ENCODE measurements at places on chromosomes 11 and 22.

DNA sequence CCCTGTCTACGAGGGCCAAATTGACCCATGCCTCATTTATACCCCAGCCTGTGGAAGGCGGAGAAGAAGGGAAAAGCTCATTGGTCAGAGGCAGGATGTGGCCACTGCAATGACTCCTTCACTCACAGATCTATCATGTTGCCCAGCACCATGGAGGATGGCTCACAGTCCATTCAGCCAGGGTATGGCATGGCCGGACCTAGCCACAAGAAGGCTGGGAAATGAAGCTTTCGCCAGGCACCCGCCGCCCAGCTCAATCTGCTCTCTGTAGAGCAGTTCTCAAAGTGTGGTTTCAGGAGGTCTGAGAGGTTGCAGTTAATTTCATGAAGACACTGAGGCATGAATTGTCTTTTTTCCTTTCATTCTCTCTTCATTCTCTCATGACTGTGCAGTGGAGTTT lies 40.6 kb upstream of the LINC01488 start:
- no peak for DNase-seq

- DNase-seq: no peak
These were observed 273.5 kb upstream of the MPPED2 start for GRCh38 chr11:30859669-30860068.

DNA sequence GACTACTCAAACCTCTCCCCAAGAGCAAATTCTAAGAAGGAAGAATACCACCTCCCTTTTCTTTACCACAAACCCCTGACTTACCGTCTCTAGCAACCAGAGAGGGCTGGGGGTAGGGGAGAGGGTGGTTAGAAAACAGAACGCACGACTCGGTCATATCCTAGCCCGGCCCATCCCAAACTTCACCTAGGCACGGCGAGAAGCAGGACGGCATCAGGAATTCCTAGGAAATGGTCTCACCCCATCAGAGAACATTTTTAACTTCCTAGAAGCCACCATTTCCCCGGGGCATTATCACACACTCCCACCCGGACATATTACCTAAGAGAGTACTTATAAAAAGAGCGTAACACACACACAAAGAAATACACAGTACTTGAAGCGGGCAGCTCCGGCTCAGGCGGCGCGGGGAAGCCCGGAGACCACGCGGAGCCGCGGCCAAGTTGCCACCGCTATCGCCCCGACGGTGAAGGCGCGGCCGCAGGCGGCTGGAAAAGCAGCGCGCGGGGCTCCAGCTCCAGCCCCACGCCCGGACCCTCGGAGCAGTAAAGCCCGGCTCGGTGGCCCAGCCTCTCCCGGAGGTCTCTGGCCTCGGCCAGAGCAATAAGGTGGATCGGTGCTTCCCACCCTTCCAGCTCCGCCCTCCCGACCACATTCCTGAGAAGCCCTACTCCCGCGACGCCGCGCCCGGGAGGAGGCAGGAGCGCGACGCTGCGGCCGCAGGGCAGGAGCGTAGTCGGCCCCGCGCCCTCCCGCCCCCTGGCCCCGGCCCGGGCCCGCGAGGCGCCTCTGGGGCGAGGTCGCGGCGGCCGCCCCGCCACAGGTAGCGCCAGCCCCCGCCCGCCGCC lies 878 bp downstream of the RRAS2 start:
- DNase-seq: no peak

- no peak for DNase-seq
These were observed 6.2 kb downstream of the TSKU start for GRCh38 chr11:76789443-76789719.

GRCh38 chr11:74212533-74212932 lies 41.4 kb downstream of the PPME1 start:
- DNase-seq: no peak

- no peak for DNase-seq
These were observed at the start of gene KRTAP5-4 for GRCh38 chr11:1622086-1622485. TSS of gene KRTAP5-4 (minus strand) at chr11:1622138. CDS start at chr11:1622093, 45 bp downstream.

GRCh38 chr11:60155931-60156330 lies 27.0 kb downstream of the MS4A6A start:
- no peak for DNase-seq

DNA sequence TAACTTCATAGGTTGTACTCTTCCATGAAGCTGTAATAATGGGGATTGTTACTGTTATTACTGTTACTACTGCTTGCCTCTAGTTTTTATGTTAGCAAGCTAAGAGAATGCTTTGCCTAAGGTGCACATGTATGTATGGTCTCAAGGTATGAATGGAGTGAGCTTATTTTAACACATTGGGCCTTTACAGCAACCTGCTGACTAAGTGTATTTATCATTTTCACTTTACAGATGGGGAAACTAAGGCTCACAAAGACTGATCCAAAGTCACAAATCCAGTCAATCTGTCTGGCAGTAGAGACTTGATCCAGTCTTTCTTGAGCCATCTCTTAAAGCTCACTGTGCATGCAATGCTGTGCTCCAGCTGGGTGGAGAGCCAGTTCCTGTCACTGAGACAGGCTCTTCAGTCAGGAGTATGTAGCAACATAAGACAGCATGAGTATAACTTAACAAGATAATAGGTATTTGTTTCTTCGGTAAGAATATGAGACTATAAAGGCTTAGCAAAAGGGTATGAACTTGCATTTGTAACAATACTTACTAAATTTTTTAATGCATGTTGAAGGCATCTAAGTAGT lies 66.5 kb downstream of the PPP2R1B start:
- DNase-seq: no peak

- DNase-seq: no peak
These were observed 83.1 kb downstream of the PTPRJ start for GRCh38 chr11:48063424-48063978.

DNA sequence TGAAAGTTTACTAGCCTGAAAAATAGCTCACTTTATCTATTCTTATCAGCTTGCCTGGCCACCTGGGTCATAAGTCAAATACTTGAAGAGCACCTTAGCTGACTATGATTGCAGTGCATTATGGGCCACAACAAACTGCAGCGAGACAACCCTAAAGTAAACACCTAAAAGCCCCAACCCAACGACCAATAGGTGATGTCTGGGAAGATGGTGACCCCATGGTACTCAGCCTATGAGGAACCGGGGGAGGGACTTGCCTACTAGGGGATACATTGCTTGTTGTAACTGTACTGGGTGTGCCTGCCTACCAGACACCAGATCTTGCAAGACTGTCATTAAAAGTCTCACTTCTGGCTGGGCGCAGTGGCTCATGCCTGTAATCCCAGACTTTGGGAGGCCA lies 35.6 kb upstream of the APOBEC3A start:
- no peak for DNase-seq

DNA sequence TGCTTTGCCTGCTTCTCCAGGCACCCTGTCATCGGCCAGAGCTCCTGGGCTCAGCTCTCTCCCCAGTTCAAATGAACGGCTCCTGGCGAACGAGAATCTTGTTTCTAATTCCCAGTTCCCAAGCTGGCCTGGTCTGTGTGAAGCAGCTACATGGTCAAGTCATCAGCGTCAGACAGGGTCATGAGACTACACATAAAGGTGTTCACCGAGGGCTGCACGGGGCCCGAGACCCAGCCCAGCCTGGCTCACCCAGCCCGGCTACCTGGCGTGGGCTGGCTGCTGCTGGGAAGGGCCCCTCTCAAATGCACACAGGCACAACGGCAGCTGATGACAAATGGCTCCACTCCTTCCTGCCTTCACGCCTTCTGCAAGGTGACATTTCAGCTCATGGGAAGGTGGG lies 14.6 kb upstream of the CELSR1 start:
- no peak for DNase-seq

DNA sequence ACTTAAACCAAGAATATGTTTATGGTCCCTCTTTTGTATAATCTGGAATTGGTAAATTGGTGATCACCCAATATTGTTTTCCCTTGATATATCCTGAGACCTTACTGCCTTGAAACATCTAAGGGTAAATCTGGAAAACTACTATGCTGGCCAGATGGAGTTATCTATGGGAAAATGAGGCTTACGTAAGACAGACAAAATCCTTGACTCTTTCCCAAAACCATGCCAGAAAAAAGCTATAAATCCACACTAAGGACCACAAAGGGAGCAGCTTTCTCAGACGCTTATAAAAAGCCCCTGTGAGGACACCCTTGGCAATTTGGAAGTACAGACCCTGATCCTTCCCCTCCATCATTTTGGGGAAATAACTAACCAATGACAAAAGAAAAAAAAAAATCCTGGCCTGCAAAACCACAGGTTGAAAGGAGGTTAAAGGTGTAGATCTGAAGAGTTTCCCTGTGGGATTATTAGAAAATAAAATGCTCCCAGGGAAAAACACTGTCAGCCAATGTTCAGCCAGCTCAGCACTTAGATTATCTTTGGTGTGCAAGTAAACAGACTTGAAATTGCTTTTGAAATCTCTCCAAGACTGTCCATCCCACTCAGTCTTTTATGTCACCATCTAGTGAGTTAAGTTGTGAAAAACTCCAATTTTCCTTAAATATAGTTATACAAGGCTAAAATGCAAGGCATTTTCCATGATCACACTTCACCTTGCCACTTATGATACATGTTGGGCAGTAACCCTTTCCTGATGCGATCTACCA lies 6.6 kb upstream of the AMBRA1 start:
- no peak for DNase-seq

- DNase-seq: no peak
These were observed 46.1 kb upstream of the BLID start for GRCh38 chr11:122162095-122162494.

GRCh38 chr11:30458541-30458940 lies 127.6 kb downstream of the MPPED2 start:
- DNase-seq: no peak

- no peak for DNase-seq
These were observed 13.0 kb upstream of the GLYATL1 start for GRCh38 chr11:58926251-58926650.

DNA sequence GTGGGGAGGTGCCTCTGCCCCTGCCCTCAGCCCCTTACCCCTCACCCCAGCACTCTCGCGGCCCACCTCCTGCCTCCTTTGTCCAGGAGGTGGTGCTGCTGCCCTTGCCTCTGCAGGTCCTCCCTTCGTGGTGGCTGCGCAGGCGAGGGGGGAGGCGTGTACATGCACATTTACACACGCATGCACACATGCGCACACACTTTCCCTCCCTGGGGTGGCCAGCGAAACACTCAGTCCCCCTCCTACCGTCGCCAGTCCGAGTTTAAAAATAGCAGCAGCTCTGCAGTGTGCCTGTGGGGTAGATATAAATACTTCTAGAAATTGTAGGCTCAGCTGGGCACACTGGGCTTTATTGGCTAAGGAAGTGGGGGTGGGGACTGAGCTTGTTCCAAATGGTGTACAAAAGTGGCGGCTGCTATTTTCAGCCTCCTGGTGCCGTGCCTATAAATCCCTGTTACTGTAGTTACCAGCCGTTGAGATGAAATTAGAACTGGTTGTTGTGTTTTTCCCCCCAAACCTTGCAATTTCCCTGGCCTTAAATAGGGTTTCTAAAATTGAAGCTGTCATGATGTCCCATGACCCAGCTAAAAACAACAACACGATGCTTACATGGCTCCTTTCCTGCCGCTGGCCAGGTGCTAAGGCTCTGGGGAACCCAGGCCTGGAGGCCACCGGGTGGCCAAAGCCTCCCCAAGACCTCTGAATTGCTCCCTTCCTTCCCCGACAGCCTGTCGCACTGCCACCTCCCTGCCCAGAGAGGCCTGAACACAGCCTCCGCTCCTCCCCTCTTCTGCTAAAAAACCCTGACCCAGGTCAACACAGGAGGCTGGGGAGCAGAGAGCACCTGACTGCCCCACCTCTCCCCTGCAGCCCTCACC lies 12.4 kb downstream of the PICK1 start:
- DNase-seq: no peak

- DNase-seq: no peak
These were observed 2.0 kb downstream of the CLCF1 start for GRCh38 chr11:67371189-67371910.

DNA sequence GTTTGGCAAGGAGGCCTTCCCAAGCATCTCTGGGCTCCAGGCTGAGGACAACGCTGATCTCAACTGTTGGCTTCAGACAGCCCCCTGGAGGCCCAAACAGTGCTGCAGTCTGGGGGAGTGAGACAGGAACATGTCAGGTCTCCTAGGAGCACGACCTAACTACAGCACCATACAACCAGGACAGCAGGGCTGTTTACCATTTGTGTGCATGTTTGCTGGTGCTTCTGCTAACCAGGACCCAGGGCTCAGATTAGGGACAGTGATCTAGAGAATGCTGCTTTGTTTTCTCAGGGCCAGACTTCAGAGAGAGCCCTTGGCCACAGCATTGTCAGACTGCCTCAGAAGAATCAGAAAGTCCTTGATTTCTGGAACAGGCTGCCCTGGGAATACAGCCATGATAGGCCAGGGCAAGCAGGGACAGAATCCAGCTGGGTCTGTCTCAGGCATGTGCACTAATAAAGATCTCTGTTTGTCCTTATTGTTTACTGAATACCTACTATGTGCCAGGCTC lies 126.5 kb downstream of the VPREB1 start:
- no peak for DNase-seq

DNA sequence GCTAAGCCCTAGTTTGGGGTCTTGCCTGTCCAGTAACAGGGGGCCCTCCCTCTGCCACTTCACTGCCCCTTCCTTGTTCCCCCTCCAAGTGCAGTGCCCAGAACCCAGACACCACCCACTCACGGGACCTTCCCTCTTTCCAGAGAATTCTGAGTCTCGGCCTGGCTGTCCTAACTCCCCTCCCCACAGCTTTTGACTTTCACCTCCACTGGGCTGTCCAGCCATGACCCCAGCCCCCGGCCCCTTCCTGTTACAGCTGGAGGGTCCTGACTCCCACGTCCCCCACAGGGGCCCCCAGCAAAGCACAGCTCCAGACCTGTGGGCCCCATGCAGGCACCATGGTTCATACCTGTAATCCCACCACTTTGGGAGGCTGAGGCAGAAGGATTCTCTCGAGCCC lies 71.5 kb downstream of the BRD1 start:
- no peak for DNase-seq

DNA sequence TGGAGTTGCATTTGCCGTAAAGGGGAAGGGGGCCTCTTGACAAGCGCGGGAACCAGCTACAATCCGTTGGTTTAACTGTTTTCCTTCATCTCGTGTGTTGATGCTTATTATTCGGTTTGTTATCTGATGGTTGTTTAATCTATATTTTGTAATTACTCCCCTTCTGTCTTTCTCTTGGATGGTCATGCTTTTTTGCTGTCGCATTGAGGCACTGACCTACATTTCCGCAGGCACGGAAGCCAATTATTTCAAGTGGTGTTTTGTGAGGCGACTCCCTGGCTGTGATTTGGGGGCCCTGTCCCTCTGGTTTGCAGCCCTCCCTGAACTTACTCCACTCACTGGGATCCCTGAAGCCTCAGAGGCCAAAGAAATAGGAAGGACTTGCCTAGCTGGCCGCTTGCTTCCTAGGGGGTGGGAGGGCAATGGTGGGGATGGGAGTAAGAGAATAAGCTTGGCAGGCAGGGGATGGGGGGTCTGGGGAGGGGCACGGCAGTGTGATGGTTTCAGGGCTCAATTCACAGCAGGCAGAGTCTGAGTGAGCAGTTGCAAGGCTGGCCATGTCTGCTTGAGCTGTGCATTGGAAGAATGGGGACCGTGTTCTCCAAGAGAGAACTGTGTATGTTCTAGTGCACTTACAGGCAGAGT lies 165.8 kb upstream of the B3GAT1 start:
- DNase-seq: no peak
